Activated CD4-positive, alpha-beta T cell treated with anti-CD3 and anti-CD28 coated beads, Interleukin-2, amount 50 U/mL, for 24 hours (primary cell): ENCODE measurements at places on chromosomes 3 and 15.
A peak's percentile ranks its signal among the peaks of the same experiment; 100 is the strongest.

GRCh38 chr15:25771338-25771706 lies 91.8 kb downstream of the ATP10A start:
- DNase-seq: no peak

DNA sequence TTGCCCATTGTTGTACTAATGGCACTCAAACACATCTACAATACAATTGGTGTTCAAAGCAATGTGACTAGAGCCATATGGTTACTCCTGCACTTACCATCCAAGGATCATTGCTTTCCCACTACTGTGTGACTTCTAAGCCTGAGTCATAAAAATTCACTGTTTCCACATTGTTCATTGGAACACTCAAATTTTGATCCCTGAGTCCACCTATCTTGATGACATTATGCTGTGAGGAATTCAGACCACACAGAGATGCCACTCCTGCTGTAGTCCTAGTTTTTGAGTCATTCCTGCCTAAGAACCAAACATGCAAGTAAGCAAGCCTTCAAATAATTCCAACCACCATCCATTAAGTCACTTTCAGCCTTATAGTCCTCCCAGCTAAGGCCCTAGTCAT lies 176.2 kb downstream of the EFHB start:
- DNase-seq: no peak

DNA sequence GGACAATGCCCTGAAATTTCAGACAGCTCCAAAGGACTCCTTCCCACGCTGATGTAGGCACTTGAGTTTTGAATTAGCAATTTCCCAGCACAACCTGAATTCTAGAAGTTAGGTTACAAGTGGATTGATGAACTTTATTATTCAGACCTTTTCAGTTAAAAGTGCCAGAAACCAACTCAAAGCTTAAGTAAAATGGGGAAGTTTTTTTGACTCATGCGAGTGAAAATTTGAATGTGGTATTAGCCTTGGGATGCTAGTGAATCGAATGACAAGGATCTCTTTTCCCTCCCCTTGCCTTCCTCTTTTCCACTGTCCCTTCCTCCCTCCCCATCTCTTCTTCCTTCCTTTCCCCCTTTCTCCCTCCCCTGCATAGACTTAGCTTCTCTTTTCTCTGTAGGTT lies 295.1 kb upstream of the PROK2 start:
- DNase-seq: no peak

DNA sequence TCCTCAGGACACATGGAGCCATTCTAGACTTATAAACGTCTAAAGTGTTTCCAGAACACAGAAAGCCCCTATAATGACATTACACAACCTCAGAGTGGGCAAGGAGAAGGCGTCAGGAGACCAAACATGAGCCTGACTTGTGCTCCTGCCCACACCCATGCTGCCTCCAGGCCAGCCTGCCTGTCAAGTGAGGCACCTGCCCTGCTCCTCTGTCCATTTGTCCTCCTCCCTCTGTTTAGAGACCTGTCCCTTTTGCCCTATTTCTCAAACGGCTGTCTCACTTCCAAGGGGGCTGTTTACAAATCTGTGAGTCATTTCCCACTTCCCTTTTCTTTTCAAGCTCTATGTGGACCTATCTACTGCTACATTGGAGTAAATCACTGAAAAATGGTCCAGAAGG lies 21.0 kb downstream of the ZDHHC3 start:
- no peak for DNase-seq

DNA sequence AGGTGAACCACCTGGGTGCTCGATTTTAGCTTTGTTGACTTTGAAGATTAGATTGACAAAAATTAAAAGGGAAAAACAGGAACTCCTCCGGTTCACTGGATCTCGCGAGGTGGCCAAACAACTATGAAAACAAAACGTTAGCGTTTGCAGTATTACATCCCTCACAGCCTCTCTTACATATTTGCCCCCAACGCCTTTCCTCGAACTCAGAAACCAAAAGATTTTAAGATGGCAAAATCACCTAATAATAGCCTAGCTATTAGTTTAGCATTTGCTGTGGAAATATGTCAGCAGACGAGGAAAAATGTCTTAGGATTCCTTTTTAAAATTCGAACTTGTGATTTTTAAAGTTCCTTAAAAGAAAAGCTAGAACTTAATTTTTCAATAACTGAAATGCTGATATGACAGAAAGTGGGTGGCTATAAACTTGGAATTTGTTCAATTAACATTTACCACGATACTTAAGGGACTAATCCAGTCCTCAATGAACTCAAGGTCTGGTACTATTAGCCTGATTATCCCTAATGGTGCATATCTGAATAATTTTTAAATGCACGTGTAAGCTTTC lies 491 bp upstream of the SENP7 start:
- DNase-seq: no peak

DNA sequence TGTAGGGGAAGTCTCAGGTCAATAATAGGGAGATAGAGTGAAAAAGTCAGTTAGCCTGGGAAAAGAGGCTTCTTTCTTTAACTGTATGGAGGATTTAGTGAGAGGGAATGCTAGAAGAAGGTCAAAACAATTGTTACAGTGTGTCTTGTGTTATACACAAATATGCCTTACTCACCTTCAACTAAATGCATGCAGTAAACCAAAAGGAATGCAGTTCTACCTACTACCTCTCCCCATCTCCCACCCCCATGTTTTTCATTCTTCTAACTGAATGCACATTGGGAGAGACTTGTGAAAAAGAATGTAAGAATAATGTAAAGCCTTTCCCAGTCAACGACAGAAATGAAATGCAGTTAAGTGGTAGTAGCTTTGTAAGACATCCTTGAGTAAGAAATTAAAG lies 33.8 kb downstream of the CCDC66 start:
- DNase-seq: no peak

DNA sequence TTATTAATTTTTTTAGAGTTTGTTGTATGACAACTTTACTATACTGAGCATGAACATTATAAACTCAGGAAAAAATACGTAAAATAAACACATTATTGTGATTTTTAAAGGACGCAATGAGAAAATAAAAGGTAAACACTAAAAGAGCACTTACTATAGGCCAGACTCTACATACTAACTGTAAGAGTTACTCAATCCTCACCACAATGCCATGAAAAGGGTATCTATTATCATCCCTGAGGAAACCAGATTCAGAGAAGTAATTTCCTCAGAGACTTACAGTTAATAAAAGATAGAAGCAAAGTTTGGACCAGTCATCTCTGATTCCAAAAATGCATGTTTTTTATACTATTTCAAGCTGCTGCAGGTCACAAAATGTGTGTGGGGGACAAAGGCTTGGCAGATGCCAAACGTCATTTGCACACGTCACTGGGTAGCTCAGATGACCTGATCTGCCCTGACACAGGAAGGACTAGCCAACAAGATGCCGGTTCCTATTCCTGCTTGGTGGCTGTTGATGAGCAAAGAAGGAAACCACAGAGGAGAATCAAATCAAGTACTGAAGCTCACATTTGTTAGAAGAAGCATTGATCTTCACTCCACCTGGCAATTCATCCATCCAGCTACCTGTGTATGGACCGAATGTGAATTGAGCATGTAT lies 42.3 kb downstream of the KLHL6 start:
- DNase-seq: no peak

- peak; percentile 7 for DNase-seq
Observed at GRCh38 chr15:43105077-43105736, 631 bp downstream of the UBR1 start.

DNA sequence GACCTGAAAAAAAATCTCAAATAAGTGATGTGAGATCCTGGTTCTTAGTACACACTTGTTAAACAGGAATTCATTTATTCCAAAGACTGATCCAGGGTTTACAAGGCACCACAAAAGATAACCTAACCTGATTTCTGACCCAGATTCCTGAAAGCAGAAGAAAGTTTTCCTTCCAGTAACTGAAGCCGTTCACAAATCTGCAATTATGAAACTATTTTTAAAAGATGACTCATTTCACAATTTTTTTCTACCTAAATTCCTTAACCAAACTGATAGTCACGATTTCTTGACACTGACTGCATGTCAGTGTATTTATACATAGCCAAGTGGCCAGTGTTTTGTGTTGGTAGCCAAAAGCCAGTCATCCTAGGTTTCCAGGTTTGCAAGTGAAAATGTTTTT lies 17.1 kb downstream of the SLC9A9 start:
- DNase-seq: no peak
